ENCODE measurements at places on chromosomes 11 and 22.
A peak's percentile ranks its signal among the peaks of the same experiment; 100 is the strongest.

- peak; percentile 57 for DNase-seq
Observed at GRCh38 chr11:65427691-65428577, 5.3 kb downstream of the NEAT1 start.

DNA sequence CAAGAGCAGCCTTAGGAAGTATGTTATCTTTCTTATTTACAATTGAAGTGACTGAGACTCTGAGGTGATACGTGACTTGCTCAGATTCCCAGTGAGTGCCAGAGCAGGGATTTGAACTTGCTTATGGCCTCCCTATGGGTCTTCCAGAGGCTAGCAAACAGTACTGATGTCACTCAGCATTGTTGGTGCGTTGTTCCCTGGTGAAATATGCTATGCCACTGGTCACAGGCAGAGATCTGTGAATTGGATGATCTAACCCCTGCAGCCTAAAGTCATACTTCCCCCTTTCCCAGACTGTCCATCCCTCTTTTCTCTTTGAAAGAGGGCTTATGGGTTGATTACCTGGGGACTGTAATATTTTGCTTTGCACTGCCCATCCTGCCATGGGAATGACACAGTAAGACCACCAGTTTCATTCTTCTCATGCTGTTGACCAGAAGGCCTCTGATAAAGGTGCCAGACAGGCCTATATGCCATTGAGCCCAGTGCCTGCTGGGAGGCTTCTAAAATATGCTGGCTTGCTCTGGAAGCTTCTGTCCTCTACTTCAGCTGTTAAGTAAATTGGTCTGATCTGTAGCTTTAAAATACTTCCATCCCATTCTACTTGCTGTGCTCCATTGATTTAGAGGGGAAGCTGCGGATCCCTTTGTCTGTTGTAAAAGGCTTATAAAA, 152.2 kb upstream of the E2F8 start:
- DNase-seq = no peak

- DNase-seq = no peak
Observed at GRCh38 chr22:29011240-29012100, 50.2 kb downstream of the C22orf31 start.

DNA sequence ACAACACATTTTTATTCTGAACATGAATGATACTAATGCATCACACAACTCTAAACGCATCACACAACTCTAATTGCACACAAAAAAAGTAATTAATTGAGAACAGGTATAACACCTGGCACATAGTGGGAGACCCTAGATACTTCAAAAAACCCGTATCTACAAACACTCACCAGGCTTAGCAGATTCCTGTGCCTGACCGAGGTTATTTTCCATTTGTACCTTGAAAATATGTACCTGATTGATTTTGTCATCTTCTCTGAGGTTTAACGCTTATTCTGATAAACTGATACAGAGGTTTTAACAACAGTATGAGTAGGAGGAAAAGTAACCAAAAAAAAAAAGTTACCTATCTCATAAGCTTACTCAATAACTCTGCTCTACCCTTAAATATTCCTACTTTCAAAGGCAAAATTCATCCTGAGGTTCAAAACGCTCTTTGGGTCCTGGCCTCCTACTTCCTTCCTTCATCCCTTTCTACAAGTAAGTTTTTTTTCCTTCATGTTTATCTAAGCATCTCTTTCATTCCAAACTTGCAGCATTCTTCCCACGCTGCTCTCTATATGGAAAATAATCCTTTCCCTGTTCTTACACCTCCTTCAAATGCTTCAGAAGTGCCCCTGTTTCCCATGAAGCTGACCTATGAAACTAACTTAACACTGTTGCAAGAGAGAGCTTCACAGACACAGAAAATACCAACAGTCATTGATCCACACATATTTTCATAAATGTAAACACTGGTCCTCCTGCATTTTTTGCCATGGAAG, 73.3 kb downstream of the ETS1 start:
- DNase-seq = no peak

DNA sequence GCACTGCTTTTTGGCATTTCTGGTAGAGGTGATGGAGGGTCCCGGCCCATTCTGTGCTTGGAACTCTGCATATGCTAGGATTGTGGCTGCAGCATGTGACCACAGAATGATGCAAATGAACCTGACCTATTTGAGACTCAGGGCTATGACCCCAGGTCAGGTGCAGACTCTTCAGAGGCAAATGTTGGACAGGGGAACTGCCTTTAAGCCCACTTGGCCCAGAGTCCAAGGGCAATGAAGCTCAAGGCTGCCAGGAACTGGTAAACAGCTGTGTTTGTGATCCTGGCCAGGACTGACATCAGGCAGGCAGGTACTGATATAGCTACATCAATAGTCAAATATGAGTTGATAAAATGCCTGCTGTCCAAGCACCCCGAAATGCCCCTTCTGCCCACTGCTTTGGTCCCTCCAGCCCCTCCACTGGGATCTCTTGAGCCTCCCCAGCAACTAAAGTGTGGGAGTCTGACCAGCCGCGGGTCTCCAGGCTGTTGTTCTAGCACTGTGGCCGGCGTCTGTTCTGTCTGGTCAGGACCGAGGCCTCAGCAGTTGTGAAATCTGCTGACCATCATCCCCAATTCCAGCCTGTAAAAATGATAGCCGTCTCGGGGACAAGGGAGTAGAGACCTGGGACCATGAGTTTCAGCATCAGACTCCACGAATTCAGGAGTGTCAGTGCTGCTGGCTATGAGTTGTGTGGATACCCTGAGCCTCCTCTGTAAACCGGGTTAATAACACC, 82.4 kb upstream of the EIF3D start:
- no peak for DNase-seq

DNA sequence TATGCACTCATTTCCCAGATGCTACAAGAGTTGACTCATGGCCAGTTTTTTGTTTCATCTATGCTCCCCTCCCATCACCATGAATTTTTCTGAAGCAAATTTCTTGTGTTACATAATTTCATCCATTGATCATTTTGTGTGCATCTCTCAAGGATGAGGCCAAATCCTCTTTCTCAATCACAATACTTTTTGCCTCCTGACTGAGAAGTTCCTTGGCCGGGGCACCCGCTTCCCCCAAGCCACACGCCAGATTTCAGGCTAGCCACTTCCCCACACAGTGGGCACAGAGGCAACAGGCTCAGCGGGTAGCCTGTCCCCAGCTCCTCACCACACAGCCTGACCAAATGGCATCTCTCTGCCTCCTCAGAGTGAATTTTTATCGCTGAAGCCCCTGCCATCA, 9.8 kb upstream of the DSCAML1 start:
- DNase-seq = no peak

GRCh38 chr11:61168042-61168688, 6.9 kb upstream of the VPS37C start:
- no peak for DNase-seq

- no peak for DNase-seq
Observed at GRCh38 chr11:5228124-5228523, 1.3 kb upstream of the HBB start.

GRCh38 chr22:36285545-36285944, 32.6 kb downstream of the APOL1 start:
- DNase-seq = no peak

DNA sequence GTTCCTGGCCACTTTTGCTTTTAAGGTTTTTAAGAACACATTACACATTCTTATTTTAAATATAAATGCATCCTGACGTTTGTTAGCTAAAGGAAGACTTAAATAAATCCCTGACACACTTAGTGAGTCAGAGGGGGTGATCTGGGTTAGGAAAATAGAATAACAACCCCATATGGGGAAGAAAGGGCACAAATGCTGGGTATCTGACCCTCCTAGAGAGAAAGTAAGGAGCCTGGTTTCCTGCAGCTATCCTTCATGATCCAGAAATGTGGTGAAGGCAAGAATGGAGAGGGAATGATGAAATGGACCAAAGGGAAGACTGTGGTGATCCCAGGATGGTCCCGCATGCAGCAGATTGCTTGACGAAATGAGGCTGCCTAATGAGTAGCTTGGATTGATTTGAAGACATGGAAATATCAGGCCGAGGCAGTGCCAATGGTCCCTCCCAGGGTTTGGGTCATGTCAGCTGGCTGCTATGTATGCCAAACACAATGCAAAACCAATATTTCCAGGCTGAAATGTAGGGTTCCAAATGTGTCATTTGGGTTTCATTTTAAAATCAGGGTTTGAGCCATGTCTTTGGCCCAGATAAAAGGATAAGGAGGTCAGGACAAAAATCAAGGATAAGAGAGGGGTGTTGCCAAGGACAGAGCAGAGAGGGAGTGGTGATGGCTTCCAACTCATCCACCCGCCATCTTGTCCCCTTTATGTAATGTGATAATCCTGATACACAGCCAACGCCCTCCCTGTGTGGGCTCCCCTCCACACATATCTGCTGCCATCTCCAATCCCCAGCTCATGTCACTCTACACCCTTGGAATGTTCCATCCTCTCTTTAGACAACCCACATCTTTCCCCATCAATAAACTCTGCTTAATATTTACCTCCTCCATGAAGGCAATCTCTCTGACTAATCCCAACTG, 135.1 kb upstream of the PITPNB start:
- no peak for DNase-seq

- no peak for DNase-seq
Observed at GRCh38 chr11:125519860-125520834, 24.1 kb upstream of the FEZ1 start.

DNA sequence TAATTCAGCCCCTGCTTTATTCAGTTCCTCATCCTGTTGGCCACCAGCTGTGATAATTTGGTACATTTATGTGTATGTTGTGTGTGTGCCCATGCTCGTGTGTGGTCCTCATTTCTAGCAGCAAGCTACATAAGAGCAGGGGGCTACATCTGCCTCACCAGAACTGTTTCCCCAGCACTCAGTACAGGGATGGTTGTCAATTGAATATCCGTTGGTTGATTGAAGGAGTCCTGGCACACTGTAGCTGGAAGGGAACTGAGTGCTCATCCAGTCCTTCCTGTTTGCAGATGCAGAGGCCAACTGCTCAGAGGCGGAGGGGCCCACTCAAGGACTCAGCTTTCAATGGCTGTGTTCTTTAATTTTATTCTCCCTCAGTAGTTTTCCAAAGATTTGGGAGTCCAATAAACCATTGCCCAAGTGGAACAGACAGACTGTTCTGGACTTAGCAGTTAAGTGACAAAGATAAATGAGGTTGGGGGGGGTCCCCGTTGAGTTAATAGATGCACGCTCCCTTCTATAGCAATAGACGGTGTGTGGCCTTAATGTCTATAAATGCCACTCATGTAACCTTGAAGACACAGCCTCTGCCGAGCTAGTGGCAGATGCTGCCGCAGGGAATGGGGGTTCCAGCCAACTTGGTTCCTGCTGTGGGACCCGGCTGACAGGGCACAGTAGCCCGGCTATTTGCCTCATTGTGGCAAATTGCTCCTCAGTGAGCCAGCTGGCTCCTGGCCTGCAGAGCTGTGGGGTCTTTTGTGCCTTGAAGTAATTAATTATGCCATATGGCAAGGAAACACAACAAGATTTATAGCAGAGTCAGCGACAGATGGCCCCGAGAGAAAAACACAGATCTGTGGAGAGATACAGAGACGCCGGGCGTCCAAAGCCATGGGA, 71.4 kb upstream of the GRK3 start:
- no peak for DNase-seq

DNA sequence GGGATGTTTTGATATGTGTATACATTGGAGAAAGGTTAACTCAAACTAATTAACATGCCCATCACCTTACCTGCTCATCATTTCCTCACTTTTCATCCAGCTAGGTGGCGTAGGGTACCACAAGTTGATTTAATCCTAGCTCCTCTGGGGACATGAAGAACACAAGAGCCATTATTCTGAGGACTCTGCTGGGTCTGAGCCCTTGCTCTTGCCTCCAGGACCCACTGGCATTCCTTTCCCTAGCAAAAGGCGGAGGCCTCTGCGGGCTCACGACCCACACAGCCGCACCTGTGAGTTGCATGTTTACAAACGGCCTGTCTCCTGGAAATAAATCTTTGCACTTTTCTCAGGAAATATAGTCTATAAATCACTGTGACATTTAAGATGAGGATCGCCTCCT, 871.9 kb downstream of the TBC1D22A start:
- no peak for DNase-seq

GRCh38 chr11:95371153-95371552, 140.2 kb upstream of the SESN3 start:
- DNase-seq = no peak

GRCh38 chr11:46445920-46446771, 54.6 kb upstream of the CHRM4 start:
- no peak for DNase-seq

DNA sequence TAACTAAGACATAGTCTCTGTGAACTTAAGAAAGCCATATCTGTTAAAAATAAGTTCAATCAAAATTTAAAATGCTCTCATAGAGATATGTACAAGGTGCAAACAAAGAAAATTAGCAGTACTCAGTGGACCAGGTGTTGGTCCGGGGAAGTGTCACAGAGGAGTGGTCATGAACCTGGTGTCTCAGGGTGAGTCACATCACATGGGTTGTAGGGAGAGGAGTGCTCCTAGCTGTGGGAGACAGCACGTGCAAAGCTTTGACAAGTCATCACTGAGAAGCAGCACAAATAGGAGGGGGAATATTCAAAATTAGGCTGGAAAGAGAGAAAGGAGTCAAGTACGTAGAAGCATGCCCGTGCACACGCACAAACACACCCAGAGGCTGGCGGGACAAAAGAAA, 438.1 kb downstream of the NTM start:
- no peak for DNase-seq

Measured in activated naive CD4-positive, alpha-beta T cell treated with Interleukin-2 at 50 U/mL for 16 hours (primary cell).